ENCODE measurements at places on chromosomes 2 and 18. TPM values are rescaled to one million over a fixed set of nuclear protein-coding genes. Genes with fewer than 3 reads are reported as not detected.
A peak's percentile ranks its signal among the peaks of the same experiment; 100 is the strongest.

GRCh38 chr2:16404551-16405300, 260.9 kb downstream of the CYRIA start:
- DNase-seq, result no peak

DNA sequence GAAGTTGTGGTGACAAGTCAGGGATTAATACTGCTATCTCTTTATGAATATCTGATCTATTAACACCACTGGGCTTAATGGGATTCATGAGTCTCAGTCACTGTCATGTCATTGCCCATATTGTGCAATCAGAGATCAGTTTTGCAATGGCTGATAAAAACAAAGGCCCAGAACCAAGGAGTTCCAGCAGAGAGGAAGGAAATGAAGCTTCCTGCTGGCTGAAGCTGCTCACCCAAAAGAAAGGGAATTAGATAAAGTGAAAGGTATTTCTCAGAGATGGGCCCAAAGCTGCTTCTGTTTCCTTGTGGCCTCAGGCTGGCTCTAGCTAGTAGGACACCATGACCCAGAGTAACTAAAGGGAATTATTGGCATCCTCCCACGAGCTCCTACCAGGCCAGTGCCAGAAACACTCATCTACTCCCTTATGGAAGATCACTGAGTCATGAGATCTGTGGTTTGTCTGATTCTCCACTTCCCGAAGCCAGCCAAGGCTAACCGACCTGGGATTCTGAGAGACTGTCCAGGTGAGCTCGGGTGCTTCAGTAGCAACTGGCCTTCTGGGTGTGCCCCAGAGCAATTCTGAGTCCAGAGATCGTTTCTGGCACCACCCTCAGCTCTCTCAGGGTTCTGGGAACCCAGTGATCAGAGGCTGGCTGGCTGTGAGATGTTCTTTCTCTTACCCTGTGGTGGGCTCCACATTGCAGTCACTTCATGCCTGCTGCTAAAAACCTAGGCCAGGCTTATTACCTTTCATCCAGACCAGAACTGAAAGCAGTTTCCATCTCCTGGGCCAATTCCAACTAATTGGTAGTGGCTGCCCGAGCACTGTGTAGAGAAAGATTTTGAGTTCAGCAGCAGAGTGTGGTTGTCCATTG, 129.5 kb upstream of the PELI1 start:
- no peak for DNase-seq

DNA sequence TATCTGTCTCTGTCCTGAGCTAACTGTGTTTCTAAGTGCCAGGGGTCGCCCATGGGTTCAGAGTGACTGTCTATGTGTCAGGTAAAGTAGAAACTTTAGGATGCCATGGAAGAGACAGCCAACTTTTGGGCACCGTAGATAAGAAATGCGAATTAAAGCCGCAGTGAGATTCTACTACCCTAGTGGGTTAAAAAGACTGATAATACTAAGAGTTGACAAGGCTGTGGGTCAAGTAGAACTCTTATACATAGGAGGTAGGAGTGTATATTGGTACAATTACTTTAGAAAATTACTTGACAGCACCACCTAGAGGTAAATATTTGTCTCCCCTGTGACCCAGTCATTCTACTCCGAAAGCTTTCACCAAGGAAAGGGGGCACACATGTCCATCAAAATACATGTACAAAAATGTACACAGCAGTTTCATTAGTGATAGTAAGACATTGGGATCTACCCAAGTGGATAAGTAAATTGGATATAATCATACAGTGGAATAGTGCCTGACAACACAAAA, 371.3 kb downstream of the SLC4A3 start:
- DNase-seq, result no peak

DNA sequence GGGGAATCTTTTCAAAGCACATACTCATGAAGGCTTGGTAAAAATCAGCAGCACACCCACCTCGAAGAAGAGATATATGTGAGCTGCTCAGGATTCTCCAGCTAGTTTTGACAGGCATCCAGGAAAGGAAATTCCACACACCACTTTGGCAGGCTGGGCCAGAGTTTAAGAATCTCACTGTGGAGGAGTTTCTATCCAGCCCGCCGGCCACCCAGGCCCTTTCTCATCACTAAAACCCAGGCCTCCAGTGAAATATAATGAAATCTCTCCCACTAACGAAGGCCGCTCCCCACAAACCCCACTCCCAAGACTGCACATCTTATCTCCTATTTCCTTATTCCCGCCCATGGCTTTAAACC, 202.0 kb downstream of the GLI2 start:
- DNase-seq, result peak; percentile 81

Gene MAP3K19
- total RNA-seq, result 0.21 TPM
